ENCODE measurements at places on chromosomes 6 and 20. TPM values are rescaled to one million over a fixed set of nuclear protein-coding genes. Genes with fewer than 3 reads are reported as not detected.

DNA sequence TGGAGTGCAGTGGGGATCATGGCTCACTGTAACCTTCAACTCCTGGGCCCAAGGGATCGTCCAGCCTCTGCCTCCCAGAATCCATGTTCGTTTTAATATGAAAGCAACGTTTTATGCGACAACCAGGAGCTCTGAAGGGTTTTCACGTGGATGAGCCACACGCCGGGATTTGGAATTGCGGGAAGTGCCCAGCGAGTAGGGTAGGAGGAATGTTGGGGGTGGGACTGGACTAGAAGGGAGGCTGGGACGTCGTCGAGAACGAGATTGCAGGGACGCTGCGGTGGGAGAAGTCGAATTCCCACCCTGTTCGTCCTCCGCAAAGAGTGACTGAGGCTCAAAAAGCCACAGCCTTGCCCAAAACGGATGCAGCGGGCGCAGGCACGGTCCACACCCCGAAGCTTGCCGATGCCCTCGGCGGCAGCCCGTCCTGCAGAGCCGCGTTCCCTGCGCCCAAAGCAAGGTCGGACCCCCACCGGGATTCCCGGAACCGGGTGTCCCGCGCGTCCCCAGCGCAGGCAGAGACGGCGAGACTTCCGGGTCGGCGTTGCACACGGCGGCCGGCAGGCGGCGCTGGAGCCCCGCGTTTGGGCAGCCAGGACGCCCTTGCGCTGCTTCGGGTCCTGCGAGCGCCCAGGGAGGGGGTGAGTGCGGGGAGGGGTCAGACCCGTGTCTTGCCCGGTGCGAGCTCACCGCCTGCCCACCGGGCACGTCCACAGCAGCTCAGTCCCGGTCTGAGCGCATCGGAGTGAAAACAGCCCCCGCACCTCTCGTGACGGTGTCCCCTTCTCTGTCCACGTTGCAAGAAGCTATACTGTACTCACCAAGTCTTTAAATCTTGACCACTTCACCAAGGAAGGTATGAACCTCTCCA is 87.8 kb downstream of the DHX35 start:
- peak overlapping the region; percentile 87 for H3K4me3 ChIP-seq
- H3K27ac ChIP-seq, result no peak overlapping the region
- H3K27me3 ChIP-seq, result no peaks in the 10 kb centered on the region
- 0 out of 2 replicates have a peak, but pooled peaks cover 4% of the 10 kb centered on the region for H3K4me1 ChIP-seq
- no peaks in the 10 kb centered on the region for H3K36me3 ChIP-seq

ANKEF1 gene
- 11.6 TPM for total RNA-seq

GRCh38 chr20:4045741-4046140 is 30.4 kb upstream of the RNF24 start:
- no peaks in the 10 kb centered on the region for H3K27me3 ChIP-seq
- 0 out of 2 replicates have a peak overlapping the region, but pooled peaks have one; percentile 7 for H3K27ac ChIP-seq
- peaks cover 41% of the 10 kb centered on the region for H3K4me1 ChIP-seq
- no peak overlapping the region for H3K4me3 ChIP-seq

PARD6B gene
- total RNA-seq, result 3.7 TPM

MYB gene
- 4.4 TPM for total RNA-seq

ZBTB9 gene
- total RNA-seq, result 7.0 TPM

DNA sequence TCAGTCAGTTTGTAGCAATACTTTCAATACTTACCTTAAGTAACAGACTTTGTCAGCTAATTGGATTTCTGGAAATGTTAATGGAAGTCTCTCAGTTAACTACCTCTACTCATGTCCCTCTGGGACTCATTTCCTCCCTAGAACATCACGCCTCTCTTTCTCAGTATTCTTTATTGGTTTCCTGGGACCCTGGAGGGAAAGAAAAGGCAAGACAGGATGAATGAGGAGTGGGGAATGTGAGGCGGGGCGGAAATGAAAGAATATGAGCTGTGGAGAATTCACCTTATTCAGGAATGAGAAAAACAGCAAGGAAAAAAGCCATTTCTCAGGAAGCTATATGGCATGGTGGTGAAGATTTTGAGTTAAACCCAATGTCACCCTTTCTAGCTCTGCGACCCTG is 62.7 kb downstream of the ANKS1A start:
- H3K4me3 ChIP-seq, result no peak overlapping the region
- H3K4me1 ChIP-seq, result peaks cover 21% of the 10 kb centered on the region
- no peak overlapping the region for H3K27ac ChIP-seq
- H3K27me3 ChIP-seq, result no peaks in the 10 kb centered on the region

DNA sequence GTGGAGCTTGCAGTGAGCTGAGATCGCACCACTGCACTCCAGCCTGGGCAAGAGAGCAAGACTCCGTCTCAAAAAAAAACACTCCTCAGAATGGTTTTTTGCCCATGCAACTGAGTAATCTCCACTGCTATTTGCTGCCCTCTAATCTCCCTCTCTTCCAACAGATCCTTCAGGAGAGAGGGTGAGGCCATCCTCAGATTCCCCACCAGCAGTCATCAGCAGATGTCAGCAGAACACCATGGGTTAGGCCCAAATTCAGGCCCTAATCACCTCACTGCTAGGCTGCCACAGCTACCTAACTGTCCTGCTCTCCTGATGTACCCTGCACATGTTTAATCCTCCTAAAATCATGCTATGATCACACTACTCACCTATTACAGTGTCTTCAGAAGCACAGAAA is 63.2 kb upstream of the BEND6 start:
- no peak overlapping the region for H3K4me3 ChIP-seq
- peak; percentile 30 for DNase-seq
- no peaks in the 10 kb centered on the region for H3K36me3 ChIP-seq
- no peak overlapping the region for H3K27ac ChIP-seq
- H3K27me3 ChIP-seq, result no peaks in the 10 kb centered on the region

MTFR2 gene
- 6.2 TPM for total RNA-seq

TCP11 gene
- 1.7 TPM for total RNA-seq

DNA sequence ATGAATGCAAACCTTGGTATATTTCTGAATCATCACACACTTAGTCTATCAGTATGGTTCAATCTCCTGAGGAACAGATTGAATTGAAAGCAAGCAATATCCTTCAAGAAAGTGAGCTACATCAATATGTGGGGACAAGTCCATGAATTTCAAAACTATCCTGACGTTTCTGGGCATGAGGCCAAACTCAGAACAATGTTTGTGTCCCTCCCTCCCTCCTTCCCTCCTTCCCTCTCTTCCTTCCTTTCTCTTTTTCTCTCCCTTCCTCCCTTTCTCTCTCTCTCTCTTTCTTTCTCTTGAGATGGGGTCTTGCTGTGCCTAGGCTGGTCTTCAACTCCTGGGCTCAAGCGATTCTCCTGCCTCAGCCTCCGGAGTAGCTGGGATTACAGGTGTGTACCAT is 27.9 kb upstream of the SYNCRIP start:
- H3K4me1 ChIP-seq, result peaks cover 7% of the 10 kb centered on the region
- no peak overlapping the region for H3K27ac ChIP-seq
- no peaks in the 10 kb centered on the region for H3K27me3 ChIP-seq

DNA sequence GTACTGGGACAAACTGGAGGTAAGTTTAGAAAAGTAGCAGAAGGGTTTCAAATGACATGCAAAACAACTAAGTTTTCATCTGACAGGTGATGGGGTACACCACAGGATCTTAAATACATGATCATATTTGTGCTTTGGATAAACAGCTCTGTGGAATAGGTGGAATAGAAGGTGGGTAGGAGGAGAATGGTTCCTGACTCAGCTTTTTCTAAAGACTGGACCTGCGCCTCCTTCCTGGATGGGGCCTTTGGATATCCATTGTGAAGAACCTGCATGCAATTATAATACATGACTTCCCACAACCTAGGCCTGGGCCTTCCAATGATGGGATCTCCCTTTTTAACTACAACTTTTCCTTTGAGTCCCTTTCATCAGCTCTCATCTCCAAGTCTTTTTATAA is 145.9 kb downstream of the AHI1 start:
- H3K4me3 ChIP-seq, result no peak overlapping the region
- no peaks in the 10 kb centered on the region for H3K4me1 ChIP-seq
- no peaks in the 10 kb centered on the region for H3K36me3 ChIP-seq
- no peaks in the 10 kb centered on the region for H3K27me3 ChIP-seq
- DNase-seq, result no peak

GRCh38 chr20:4067600-4068261 is 52.4 kb upstream of the RNF24 start:
- H3K36me3 ChIP-seq, result no peaks in the 10 kb centered on the region
- DNase-seq, result peak; percentile 88
- H3K4me3 ChIP-seq, result no peak overlapping the region
- no peaks in the 10 kb centered on the region for H3K27me3 ChIP-seq
- peak overlapping the region; percentile 23 for H3K27ac ChIP-seq

SOBP gene
- 0.17 TPM for total RNA-seq

DNA sequence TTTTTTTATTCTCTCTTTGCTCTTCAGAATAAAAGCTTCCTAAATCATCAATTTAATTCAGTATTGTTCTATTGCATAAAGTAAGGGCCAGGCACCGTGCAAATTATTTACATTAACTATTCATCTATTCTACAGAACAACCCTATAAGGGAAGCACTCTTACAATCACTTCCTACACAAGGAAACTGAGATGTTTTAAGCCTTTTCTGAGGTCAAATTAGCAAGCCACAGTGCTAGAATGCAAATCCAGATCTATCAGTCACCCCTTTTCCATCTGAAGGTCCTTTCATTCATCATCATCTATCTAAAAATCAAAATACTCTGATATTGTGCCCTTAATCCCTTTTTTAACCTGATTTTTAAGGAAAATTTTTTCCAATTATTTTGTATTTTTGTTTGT is 31.2 kb downstream of the FRK start:
- no peaks in the 10 kb centered on the region for H3K36me3 ChIP-seq
- H3K27ac ChIP-seq, result no peak overlapping the region
- no peaks in the 10 kb centered on the region for H3K27me3 ChIP-seq
- peaks cover 34% of the 10 kb centered on the region for H3K4me1 ChIP-seq
- H3K4me3 ChIP-seq, result no peak overlapping the region

DNA sequence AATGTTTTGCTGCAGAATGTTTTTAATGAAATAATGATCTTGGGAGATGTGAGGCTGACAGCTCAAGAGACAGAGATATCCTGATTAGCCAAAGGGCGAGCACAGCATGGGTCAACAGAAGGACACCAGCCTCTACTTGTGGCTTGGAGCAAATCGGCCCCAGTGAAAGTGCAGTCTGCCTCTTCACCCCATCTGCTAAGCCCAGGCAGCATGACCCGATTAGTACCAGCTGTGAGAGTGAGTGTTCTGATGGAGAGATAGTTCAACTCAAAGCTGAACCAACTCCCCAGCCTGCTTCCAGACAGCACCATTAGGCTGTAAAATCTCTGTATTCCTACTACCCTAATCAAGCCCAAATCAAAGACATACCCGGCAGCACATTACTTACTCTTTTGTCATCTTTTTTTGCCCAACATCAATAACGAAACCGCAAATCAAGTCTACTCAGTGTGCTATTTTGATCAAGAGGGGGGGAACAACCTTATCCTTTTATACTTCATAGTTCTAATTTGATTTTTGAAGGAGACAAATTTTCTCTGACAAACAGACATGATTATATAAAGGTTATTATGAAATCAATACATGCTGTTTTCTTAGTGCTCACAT is 514.1 kb upstream of the NRSN1 start:
- DNase-seq, result no peak
- no peaks in the 10 kb centered on the region for H3K36me3 ChIP-seq
- no peak overlapping the region for H3K4me3 ChIP-seq

DNA sequence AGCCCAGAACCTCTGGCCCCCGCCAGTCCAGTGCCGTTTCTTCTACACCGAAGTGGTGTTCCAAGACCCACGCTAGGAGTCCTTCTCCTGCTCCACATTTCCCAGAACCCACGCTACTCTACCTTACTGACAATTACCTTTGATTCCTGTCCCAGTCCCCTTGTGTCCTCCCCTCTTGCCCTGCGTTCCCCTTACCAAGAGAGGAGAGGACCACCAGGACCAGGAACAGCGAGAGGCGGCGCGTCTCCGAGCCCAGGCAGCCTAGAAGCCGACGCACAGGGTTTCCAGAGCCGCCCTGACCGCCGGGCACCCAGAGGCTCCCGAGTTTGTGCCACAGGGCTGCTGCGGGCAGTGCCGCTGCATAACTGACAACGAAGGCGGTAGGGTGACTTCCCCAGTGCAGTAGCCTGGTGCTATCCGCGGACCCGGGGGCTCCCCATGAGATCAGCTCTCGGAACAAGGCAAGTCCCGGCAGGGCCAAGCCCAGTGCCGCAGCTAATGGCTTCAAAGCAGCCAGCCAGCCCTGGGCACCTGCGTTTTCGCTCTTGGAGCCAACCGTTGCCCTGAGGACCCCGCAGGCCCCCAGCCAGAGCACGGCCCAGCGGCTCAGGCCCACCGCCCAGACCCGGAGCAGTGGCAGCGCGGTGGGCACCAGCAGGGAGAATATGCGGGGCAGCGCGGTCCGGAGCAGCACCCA is 512 bp downstream of the TAP1 start:
- peaks cover 7% of the 10 kb centered on the region for H3K4me1 ChIP-seq
- peak; percentile 36 for DNase-seq
- no peaks in the 10 kb centered on the region for H3K27me3 ChIP-seq
- 0 out of 2 replicates have a peak overlapping the region, but pooled peaks have one; percentile 72 for H3K27ac ChIP-seq

CNKSR3 gene
- 3.2 TPM for total RNA-seq

DNA sequence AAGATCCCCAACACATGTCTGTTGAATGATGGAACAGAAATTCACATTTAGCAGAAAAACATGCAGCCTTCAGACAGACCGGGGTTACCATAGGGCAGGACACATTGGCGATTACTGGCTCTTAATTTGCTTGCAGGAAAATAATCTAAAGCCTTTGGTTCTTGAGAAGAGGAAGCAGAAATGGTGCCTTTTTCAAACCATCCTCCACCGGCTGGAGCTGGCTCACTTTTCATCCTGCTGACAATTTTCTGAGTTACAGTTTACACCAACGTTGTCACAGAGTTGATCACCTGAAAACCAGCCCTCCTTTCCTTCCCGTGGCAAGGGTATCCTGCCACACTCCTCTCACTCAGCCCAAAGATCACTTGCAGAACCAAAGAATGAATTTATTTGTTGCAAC is 32.6 kb downstream of the SF3B5 start:
- no peaks in the 10 kb centered on the region for H3K4me1 ChIP-seq
- H3K36me3 ChIP-seq, result no peaks in the 10 kb centered on the region
- no peak overlapping the region for H3K27ac ChIP-seq
- DNase-seq, result no peak
- no peak overlapping the region for H3K4me3 ChIP-seq
- H3K27me3 ChIP-seq, result no peaks in the 10 kb centered on the region

DNA sequence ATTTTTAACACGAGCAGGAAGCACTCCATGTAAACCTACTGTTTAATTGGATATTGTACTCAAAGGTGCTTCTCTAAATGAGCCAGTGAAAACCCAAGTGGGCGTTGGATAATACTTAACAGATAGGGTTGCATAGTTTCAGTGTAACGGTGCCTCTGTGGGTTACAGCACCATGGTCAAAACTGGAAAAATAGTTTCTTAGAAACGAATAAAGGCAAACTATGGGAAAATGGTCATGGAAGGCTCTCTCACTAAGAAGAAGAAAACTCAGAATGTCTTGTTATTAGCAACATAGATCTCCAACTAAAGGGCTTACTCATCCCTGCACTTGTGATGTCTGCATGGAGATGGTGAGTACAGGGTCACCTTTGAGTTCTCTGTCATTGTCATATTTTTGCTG is 59.1 kb upstream of the NEDD9 start:
- no peaks in the 10 kb centered on the region for H3K4me1 ChIP-seq
- no peaks in the 10 kb centered on the region for H3K36me3 ChIP-seq
- no peak for DNase-seq
- no peak overlapping the region for H3K27ac ChIP-seq
- no peaks in the 10 kb centered on the region for H3K27me3 ChIP-seq
- H3K4me3 ChIP-seq, result no peak overlapping the region
